GM10248 (cell line): ENCODE measurements at places on chromosomes 11 and 22.

DNA sequence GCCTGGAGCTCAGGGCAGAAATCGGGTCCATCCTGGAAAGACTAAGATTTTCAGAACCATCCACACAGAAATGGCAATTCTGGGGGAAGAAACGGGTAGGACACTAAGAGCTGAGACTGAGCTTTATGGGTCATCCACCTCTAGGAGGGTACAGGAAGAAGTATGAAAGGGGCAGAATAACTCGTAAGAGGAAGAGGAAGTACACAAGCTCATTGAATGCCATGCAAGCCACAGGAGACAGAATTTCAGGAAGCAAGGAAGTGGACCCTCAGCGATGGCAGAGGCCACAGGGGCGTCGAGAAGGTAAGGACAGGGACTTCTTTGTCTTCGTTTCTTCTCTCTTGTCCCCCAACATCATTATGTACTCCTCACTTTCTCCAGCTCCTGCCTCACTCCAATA is 169.6 kb downstream of the MAML2 start:
- no peak for DNase-seq

GRCh38 chr22:26592421-26592891 is 2.5 kb upstream of the TPST2 start:
- peak; percentile 57 for DNase-seq

GRCh38 chr11:126426820-126427749 is 71.6 kb downstream of the ST3GAL4 start:
- DNase-seq = no peak

DNA sequence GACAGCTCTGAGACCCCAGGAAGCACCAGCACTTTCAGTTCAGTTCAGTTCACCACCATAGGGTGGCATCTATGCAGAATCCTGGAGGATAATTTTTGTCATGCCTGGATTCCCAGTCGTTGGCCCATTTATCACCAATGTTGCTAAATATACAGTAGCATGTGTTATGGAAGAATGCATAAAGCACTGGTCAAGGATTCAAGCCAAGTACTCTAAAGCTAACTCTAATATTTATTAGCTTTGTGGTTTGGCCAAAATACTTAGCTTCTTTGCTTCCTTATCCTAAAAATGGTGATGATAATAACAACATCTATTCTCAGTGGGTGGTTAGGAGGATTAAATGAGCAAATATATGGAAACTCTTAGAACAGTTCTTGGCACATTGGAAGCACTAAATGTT is 294.7 kb upstream of the ZC3H12C start:
- no peak for DNase-seq

DNA sequence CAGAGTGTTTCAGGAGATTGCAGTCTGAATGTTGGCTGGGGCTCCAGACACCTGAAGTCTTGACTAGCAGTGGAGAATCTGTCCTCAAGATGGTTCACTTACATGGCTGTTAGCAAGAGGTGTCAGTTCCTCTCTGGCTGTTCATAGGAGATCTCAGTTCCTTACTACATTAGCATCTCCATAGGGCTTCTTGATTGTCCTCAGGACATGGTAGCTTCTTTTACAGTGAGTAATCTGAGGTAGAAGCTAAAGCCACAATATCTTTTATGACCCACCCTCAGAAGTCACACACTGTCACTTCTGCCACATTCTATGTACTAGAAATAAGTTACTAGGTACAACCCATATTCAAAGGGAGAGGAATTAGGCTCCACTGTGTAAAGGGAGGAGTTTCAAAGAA is 10.5 kb upstream of the PATL1 start:
- DNase-seq = no peak

GRCh38 chr11:95192717-95193116 is 38.3 kb downstream of the SESN3 start:
- DNase-seq = no peak

DNA sequence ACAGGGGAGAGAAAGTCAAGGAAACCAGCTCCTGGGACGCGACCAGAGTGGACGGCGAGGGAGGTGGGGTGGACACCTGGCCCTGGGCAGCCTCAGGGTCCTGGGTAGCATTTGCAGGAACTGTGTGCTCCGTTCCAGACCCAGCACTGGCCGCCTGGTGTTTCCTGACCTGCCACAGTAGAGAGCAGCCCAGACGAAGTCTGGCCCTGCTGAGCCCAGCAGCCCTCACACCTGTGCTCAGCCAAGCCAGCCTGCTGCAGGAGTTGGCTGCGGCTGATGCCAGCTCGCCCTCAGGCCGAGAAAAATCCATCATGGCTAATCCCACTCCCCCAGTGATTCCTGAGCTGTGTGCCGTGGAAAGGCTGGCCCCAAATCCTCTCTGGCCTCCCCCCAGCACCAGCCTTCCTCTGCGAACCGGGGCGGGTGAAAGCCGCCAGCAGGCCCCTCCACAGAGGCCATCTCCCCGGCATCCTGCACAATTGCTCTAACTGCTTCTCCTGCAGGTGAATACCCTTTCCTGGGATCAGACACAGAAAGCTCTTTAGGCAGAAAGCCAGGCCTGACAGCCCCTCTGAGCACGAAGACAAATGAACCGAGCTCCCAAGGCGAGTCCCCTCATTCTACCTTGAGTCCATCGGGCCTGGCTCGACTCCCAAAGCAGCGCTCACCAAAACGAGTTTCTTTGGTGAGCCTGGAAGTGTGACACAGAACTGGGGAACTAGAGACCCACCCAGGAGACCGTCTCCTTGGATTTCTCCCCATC is 88.6 kb downstream of the RTL6 start:
- DNase-seq = no peak

DNA sequence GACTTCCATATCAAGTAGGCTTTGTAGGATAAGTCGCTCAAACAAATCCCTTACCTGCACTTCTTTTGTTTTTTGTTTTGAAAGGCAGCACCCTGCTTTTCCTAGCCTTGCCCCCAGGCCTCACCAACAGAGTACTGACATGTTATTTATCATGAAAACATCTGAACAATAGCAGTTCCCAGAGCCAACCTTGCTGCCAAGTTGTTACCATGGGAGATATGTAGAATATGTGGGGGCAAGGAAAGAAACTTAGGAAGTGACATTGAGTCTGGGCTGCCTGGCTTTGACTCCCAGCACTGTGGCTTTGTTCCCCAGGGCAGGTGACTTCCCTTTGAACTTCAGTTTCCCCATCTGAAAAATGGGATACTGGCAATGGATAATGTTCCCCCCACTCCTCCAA is 53.4 kb upstream of the CRYBB3 start:
- DNase-seq = no peak

- DNase-seq = no peak
Measured at GRCh38 chr11:78560826-78561484, 13.7 kb downstream of the NARS2 start.

GRCh38 chr11:18013790-18014507 is 1.1 kb upstream of the SERGEF start:
- no peak for DNase-seq

- DNase-seq = no peak
Measured at GRCh38 chr11:26761361-26761809, 39.5 kb upstream of the SLC5A12 start.

DNA sequence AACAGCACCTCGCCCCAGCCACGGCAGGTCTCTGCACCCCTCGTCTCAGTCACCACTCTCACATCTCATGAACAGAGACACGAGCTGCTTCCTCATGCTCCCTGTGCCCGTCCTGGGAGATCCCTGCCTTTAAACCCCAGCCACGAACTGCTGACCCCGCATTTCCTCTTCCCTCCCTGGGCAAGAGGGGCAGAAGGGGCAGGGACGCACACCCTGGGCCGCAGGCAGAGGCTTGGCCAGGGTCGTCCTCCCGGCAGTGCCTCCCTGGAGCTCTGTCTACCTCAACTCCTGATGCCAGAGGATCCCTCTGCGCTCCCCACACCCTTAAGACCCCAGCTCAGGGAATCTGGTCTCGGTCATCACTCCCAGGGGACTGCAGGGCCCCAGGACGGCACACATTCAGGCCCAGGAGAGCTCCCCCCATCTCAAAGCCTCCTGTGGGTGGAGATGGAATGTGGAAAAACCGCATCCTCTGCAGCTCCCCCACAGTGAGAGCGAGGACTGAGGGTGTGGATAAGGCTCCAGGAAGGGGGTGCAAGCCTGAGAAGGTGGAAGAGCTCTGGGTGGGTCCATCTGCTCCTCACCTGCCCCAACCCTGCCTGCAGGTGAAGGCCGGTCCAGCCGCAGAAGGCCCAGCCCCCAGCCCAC is 1.2 kb downstream of the BID start:
- no peak for DNase-seq
